ENCODE measurements at places on chromosomes 16 and 17. TPM values are rescaled to one million over a fixed set of nuclear protein-coding genes. Genes with fewer than 3 reads are reported as not detected.

GRCh38 chr16:56298948-56299596, 107.8 kb downstream of the GNAO1 start:
- no peaks in the 10 kb centered on the region for H3K36me3 ChIP-seq
- no peak for DNase-seq
- H3K4me1 ChIP-seq, result no peaks in the 10 kb centered on the region
- no peak overlapping the region for H3K4me3 ChIP-seq
- no peaks in the 10 kb centered on the region for H3K27me3 ChIP-seq

GRCh38 chr17:65208717-65209116, 71.5 kb downstream of the RGS9 start:
- no peaks in the 10 kb centered on the region for H3K36me3 ChIP-seq
- no peak overlapping the region for H3K27ac ChIP-seq
- H3K27me3 ChIP-seq, result no peaks in the 10 kb centered on the region
- H3K4me1 ChIP-seq, result peaks cover 12% of the 10 kb centered on the region

Gene KRT25
- total RNA-seq, result not detected

Gene CCL22
- total RNA-seq, result not detected

Gene AP1G1
- 120 TPM for total RNA-seq

Gene PTGES3L
- total RNA-seq, result 0.55 TPM

- no peaks in the 10 kb centered on the region for H3K27me3 ChIP-seq
- no peak overlapping the region for H3K4me3 ChIP-seq
- no peaks in the 10 kb centered on the region for H3K4me1 ChIP-seq
- peaks cover 31% of the 10 kb centered on the region for H3K36me3 ChIP-seq
These were observed 23.0 kb downstream of the SUPT6H start for GRCh38 chr17:28684963-28685362.

- peak overlapping the region; percentile 15 for H3K27ac ChIP-seq
- H3K27me3 ChIP-seq, result no peaks in the 10 kb centered on the region
- peaks cover 23% of the 10 kb centered on the region for H3K4me1 ChIP-seq
- peak; percentile 77 for DNase-seq
These were observed 7.2 kb upstream of the GRB2 start for GRCh38 chr17:75412455-75413317.

Gene MYH8
- total RNA-seq, result not detected

- no peak for DNase-seq
- no peaks in the 10 kb centered on the region for H3K36me3 ChIP-seq
- no peaks in the 10 kb centered on the region for H3K27me3 ChIP-seq
- H3K4me3 ChIP-seq, result no peak overlapping the region
- no peak overlapping the region for H3K27ac ChIP-seq
These were observed 186.6 kb upstream of the CDH11 start for GRCh38 chr16:65308506-65308905.

DNA sequence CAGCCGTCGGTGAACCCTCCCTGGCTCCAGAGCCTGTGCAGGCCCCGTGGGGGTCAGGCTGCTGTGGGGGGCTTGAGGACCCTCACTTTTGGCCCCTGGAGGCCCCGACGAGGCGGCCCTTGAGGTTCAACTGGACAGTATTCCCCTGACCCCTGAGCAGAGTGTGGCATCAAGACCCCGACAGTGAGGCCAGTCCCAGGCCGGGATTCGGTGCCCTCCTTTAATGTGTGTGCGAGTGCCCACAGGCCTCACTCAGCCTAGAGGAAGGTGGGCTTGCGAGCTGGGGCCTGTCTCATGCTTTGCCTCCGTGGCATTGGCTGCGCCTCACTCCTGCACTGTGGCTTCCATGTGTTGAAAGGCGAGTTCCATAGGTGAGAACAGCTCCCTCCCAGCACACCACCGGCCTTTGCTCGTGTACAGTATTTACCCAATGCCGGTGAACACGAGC, 94.5 kb downstream of the METRNL start:
- no peak overlapping the region for H3K27ac ChIP-seq
- DNase-seq, result peak; percentile 48
- peaks cover 5% of the 10 kb centered on the region for H3K4me1 ChIP-seq
- peaks cover 12% of the 10 kb centered on the region for H3K27me3 ChIP-seq
- H3K36me3 ChIP-seq, result no peaks in the 10 kb centered on the region

DNA sequence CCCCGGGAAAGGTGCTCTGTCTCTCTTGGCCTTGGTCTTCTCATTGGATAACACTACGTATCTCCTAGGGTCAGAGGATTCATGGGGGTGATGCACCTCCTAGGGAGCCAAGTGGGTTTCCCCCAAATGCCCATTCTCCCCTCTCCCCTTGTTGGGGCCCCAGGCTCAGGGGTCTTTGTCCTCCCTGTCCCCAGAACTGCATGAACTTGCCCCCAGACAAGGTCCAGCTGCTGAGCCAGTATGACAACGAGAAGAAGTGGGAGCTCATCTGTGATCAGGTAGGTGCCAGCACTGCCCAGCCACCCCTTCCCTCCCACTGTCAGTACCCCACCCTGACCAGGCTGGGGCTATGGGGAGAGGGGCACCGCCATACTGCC, 8.7 kb downstream of the FMNL1 start:
- peaks cover 10% of the 10 kb centered on the region for H3K36me3 ChIP-seq
- H3K27ac ChIP-seq, result peak overlapping the region; percentile 100
- peaks cover 76% of the 10 kb centered on the region for H3K4me1 ChIP-seq
- H3K27me3 ChIP-seq, result no peaks in the 10 kb centered on the region

Gene CACNG4
- total RNA-seq, result not detected

All from natural killer cell treated with Interleukin-12 subunit alpha and Interleukin-12 subunit beta and Interleukin-15 and Interleukin-18, amount 100 ng/mL, for 72 hours (primary cell).